ENCODE measurements at places on chromosomes 1 and 21.

- DNase-seq = no peak
Measured at GRCh38 chr21:28719723-28720122, 273.0 kb downstream of the LTN1 start.

DNA sequence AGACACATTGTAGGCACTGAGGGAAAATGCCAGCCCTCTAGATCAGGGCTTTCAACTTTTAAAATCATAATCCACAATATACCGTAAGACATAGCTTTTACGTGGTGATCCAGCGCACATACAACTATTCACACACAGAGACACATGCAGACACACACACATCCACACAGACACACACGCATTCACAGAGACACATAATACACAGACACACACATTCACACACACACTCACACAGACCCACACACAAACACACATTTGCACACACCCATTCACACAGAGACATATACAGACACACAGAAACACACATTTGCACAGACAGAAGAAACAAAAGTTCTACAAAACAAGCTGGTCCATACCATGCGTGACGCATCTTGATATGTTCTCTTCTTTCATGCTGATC lies 244.5 kb downstream of the RHOU start:
- DNase-seq = no peak

GRCh38 chr1:238962941-238963340 lies 423.4 kb upstream of the CHRM3 start:
- DNase-seq = no peak

GRCh38 chr1:75341537-75341936 lies 207.3 kb downstream of the LHX8 start:
- DNase-seq = no peak

- no peak for DNase-seq
Measured at GRCh38 chr1:155499953-155500639, 62.5 kb downstream of the ASH1L start.

GRCh38 chr1:81179242-81179641 lies 621.5 kb upstream of the ADGRL2 start:
- no peak for DNase-seq

DNA sequence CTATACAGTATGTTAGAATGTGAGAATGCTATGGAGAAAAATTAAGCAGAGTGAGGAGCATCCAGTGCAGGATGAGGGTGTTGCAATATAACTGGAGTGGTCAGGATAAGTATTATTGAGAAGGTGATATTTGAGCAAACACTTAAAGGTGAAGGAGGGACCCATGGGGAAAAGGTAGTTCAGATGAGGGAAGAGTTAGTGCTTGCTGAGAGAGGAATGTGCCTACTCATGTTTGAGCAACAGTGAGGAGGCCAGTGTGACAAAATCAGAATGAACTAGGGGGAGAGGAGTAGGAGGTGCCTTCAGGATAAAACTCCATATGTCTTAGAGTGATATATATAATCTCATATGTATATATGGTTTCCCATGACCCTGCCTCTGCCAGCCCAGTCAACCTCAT lies 6.2 kb upstream of the TRIM45 start:
- no peak for DNase-seq

GRCh38 chr1:45326627-45327623 lies at the start of gene HPDL:
TSS of gene HPDL (plus strand) at chr1:45326895. CDS start at chr1:45327149, 254 bp downstream.
- DNase-seq = peak; percentile 57

DNA sequence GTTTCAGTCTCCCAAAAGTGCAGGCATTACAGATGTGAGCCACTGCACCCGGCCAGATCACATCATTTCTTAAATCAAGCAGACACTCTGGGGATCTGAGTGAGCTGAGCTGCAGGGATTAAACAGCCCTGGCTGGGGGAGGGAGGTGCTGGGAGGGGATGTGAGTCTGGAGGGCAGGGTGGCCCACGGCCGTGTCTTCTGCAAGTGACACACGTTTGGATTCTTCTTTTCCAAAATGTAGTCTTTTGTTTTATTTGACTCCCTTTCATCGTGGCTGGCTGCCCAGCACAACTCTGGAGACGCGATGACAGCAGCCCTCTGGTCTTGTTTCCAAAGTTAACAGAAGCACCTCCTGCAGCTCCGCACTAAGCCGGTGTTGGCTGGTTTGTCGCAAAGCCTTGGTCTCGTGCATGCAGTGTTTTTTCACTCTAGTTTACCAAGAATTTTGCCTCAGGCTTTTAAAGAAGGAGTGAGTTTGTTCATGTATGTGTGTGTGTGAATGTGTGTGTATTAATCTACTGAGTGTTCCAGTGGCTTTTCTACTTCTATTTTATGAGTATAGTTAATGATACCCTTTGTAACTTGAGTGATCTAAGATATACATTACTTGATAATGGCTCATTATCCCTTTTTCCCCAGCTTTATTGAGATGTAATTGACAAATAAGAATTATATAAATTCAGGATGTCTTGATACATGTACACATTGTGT lies 2.8 kb upstream of the KRTAP10-5 start:
- DNase-seq = no peak

DNA sequence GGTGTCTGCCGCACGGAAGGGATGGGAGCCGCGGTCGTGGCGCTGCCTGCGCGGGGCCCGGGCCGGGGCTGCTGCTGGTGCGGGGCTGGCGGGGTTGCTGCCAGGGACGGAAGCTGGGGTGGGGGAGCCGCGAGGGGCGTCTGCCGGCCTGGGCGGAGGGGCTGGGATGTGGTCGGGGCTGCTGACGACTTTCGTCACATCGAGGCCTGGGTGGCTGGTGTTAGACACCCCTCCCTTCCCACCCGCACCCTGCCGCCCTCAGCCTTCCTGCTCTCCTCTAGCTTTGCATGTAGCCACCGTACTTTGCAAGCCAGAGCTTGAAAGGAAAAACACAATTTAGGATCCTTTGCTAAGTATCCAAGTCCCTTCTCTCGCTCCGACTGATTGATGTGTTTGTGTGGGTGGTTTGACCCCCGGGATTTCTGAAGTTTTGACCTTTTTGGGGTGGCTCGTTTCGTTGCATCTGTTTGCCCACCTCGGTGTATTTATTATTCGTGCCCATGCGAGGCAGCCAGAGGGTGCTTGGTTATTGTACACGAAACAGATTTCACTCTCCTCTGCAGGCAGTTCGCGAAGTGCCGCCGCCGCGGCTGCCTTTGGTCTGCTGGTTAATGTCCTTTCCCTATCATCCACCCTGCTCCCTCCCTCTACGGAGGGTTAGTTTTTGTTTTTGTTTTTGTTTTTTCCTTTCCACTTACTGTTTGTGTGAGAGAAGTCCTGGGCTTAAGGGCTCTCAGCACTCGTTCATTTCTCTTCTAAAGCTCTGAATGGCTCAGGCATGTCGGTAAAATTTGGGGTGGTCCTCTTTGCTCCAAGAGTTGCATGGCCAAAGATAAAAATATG lies 868 bp downstream of the C1orf21 start:
- peak; percentile 54 for DNase-seq

DNA sequence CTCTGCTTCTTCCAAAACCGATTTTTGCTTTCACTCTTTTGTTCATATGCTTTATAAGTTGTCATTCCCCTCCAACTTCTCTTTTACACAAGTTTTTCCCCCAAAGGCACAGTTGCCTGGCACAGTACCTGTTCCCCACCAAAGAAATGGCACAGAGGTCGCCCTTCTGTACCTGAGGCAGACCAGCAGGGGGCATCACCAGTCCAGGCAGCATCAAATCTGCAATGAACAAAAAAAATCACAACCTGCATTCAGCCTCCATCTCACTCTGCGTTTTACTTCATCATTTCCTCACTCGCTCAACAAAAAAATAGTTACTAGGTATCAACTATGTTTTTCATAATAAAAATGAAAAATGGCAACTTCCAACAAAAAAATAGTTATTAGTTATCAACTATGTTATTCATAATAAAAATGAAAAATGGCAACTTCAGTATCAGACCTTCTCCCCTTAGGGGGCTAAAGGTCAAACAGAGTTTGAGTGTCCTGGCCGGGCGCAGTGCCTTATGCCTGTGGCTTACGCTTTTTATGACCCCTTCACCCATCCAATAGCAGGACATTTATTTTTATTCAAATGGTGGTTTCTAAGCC lies 4.1 kb downstream of the EIF2D start:
- DNase-seq = peak; percentile 24

DNA sequence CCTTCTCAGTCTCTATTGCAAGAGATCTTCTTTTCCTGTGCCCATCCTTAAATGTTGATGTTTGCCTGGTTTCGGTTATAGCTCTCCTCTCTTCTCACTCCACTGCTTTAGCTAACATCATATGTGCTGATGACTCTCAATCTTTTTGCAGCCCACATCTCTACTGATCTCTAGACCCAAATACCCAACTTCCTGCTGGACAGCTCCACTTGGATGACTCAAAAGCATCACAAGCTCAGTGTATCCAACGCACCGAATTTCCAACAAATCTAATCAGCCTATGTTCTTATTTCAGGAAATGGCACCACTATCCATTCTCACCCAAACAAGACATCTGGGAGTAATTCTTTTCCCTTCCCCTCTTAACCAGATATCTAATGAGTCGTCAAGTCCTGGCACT lies 79.1 kb upstream of the ARTN start:
- DNase-seq = no peak

- no peak for DNase-seq
Measured at GRCh38 chr1:9078752-9079500, 9.5 kb upstream of the SLC2A5 start.

DNA sequence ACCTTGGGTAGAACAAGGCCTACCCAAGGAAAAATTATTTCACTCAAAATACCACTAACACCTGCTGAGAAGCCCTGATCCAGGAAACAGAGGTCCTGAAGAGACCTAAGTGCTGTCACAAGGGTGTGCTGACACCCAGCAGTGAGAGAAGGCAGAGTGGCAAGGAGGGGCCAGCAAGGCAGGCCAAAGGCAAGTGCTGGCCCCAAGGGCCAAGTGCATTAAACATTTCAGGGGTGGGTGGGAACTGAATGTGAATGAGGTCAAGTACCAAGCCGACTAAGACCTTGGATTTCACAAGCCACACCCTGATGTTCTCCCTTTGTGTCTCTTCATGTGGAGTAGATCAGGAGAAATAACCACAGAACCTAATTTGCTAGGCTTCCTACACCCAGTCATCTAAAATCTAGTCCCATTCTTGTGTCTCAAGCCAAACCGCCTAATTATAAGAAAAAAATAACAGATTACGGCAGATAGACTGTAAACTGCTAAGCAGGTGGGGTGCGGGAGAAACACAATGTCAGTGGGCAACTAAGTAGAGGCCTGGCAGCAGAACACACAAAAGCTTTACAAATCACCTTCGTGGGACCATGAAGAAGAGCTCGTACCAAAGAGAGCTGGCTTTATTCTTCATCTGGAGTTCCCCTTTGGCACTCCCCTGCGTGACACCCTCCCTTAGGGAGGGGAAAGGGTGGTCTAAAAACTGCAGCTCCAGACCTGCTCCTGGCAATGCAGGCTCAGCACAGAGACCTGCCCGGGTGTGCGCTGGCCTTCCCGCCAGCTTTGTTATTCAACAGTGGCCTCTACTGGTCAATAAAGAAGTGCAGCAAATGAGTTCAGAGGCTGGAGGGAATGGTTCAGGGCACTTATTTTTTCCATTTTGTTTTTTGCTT lies 8.7 kb downstream of the UBE2G2 start:
- no peak for DNase-seq

GRCh38 chr1:98698625-98699024 lies 37.1 kb downstream of the SNX7 start:
- DNase-seq = no peak

- DNase-seq = peak; percentile 82
Measured at GRCh38 chr1:201539561-201540431, 869 bp downstream of the NAV1 start.

DNA sequence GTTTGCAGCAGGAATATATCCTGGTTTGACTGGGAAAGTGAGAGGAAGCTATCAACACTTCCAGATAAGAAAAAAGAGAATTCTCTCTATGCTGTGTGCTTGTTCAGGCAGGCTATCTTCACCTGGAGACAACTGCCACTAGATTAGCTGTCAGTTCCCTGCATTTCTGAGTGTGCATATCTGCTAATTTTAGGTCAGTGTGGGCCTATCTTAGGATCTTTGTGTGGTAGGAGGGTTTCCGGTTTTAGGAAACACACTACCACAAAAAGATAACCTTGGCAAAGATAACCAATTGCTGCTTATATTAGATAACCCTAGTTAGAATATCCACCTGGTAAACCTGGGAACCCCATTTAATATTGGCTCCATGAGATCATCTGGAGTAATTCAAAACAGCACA lies 22.5 kb upstream of the GBP5 start:
- no peak for DNase-seq

DNA sequence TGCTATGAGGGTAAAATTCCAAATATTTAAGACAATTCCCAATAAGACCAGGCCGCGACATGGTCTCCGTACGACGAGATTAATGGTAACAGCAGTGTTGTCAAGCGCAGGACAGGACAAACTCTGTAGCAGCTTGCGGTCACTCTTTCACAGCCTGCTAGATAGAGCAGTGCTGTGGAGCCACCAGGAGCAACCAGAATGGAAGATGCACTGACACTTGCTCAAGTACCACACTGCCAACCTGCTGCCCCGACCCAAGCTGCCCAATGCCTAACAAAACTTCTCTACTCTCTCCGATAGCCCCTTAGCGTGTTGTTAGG lies 636 bp downstream of the WARS2 start:
- DNase-seq = no peak

- DNase-seq = no peak
Measured at GRCh38 chr1:240602189-240602588, 9.8 kb downstream of the GREM2 start.

- DNase-seq = no peak
Measured at GRCh38 chr1:64043976-64044375, 159.4 kb upstream of the UBE2U start.

DNA sequence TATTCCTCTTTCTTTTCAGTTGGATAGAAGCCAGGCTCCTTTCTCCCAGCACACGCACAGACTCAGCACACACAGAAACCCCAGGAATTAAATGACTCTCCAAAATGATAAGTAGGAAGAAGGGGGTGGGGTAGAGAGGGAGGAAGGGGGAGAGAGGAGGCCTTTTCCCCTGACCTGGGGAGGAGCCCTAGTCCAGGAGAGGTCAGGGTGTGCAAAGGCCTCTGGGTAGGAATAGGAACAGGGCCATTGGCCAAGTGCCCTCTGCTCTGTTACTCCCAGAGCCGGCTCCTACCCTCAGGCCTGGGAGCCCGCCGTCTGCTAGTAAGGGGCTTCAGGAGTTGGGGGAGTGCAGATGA lies 35.6 kb upstream of the PUM1 start:
- DNase-seq = no peak

GRCh38 chr1:193663965-193664364 lies 477.6 kb upstream of the B3GALT2 start:
- no peak for DNase-seq

GRCh38 chr1:147551036-147551435 lies 9.7 kb downstream of the BCL9 start:
- no peak for DNase-seq

- DNase-seq = no peak
Measured at GRCh38 chr21:16969636-16970035, 543.2 kb upstream of the CXADR start.

DNA sequence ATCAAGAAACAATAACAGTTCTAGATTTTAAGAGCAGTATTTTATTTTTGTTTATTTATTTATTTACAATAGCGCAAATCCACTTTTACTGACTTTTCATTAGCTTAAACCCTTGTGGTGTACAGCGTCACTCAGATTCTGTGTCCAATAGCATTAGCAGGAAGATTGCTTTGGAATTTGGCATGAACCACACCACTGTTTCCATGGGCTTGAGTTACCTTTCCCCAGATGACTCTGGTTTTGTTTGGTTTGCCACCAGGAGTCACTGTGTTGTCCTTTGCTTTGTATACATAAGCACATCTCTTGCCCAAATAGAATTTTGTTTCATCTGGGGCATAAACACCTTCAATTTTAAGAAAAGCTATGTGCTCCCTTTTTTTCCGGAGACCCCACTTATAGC lies 25.9 kb upstream of the SNRPE start:
- no peak for DNase-seq

All from posterior cingulate gyrus (tissue), 11 donors.